Muscle of leg (tissue), 16 donors: ENCODE measurements at places on chromosomes 7 and 10. TPM values are rescaled to one million over a fixed set of nuclear protein-coding genes. Genes with fewer than 3 reads are reported as not detected.

DNA sequence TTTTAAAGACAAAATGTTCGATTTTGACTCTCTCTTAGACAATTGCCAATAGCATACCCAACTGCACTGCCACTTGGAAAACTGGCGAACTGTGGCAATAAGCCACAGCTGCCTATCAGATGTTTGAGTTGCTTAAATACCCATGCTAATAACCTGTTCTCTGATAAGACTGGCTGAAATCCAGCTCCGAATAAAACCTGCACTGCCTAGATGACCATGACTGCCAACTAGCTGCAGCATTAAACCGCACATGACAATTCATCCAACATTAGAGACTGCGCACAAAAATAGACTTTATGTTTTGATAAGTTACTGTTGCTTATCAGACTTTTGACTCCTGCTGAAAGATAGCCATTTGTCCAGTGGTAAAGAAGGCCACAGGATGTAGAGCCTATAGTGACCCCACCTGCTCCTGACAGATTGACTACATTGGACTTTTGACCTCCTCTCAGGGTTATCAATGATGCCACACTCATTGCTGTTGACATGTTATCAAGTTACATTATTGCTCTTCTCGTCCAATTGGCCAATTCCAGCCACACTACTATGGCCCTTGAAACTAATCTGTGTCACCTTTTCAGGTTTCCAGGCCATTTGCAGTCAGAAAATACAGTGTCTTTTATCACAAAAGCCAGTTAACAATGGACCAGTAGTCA is 299.0 kb downstream of the HGF start:
- DNase-seq = no peak

- DNase-seq = peak; percentile 82
These were observed 820 bp downstream of the WAC start for GRCh38 chr10:28533571-28534304.

DNA sequence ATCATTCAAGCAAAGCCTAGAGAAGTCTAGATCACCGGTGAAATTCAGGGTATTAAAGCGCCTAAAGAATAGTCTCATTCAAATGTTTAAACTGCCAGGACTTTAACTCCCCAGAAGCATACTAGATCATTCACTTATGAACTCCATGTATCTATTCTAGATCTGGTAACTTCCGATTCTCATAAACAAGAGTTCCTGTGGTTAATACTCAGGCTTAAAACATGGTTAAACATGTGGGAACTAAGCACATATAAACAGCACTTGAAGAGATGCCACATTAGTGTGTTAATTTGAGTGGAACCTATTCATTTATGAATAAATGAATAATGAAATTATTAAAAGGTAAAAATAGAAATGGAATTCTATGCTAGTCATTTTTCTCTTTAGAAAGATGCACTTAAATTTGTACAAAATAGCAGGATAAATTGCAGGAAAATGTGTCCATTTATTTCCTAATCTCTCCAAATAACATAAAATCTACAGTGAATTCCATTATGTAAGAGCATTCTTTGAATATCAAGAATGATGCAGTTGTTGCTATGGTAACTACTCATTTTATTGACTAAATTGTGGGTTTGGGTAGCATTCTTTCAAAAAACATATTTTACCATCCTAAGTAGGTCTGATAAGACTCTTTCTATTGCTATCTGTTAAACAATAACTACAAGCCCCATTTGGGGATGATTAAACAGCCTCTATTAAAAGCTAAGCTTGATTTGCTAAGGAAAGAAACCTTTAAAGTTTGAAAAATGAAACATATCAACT is 147.6 kb upstream of the TMEM168 start:
- DNase-seq = peak; percentile 33

DNA sequence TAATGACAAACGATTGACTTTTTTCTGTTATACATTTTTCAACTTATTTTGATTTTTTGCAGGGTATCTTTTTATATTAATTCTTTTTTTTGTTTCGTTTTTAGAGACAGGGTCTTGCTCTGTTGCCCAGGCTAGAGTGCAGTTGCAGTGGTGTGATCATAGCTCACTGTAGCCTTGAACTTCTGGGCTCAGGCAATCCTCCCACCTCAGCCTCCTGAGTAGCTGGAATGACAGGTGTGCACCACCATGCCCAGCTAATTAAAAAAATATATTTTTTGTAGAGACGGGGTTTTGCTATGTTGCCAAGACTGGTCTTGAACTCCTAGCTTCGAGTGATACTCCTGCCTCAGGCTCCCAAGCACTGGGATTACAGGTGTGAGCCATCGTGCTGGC is 601.3 kb downstream of the PARD3 start:
- DNase-seq = no peak

DNA sequence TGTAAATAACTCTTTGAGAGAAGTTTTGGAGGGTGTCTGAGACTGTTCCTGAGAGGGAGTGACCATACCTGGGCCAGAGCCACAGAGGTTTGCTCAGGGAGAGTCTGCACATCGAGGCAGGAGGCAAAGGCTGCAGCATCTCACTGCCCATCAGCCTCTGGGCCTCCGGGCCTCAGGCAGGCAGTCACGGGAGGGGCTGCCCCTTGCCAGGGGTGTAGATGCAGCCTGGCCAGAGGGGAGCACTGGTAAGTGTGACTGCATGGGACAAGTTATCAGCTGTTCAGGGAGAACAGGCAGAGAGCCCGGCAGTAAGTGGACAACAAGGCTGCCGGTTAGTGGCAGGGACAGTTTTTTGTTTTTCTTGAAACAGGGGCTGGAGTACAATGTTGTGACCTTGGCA is 55.9 kb downstream of the ZNF467 start:
- DNase-seq = no peak

Gene GIMAP4
- 20.5 TPM for polyA plus RNA-seq

Gene ADAM12
- polyA plus RNA-seq = 11.7 TPM

Gene NKX1-2
- not detected for polyA plus RNA-seq

Gene INHBA
- polyA plus RNA-seq = 4.8 TPM

Gene TMEM229A
- not detected for polyA plus RNA-seq
